ENCODE measurements at places on chromosomes 5 and 9.

- no peak for DNase-seq
Observed at GRCh38 chr5:17267106-17267505, 49.7 kb downstream of the BASP1 start.

- DNase-seq, result no peak
Observed at GRCh38 chr9:129720865-129721545, 31.8 kb downstream of the PTGES start.

GRCh38 chr5:87399720-87400119 is 13.0 kb downstream of the CCNH start:
- DNase-seq, result no peak

DNA sequence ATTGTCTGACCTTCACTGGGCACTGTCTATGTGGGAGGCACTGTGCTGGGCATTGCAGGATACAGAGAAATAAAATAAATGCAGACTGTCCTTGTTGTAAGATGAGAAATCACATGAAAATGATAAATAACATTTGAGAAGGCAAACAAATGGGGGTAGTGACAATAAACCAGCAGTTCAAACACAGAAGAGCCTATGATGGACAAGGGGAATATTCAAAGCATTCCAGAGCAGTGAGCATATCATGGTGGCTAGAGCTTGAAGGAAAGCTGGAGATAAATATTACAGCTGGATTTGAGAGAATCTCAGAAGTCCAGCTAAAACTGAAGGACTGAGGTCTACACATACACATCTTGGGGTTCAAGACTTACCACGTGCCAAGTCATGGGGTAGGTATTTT is 209.9 kb downstream of the ASTN2 start:
- no peak for DNase-seq

- no peak for DNase-seq
Observed at GRCh38 chr5:173530547-173530946, 85.9 kb downstream of the BOD1 start.

GRCh38 chr5:3077684-3078083 is 326.2 kb upstream of the IRX2 start:
- DNase-seq, result no peak

GRCh38 chr5:133130387-133131118 is 78.7 kb downstream of the HSPA4 start:
- DNase-seq, result peak; percentile 16

GRCh38 chr5:93603793-93604643 is 21.0 kb downstream of the NR2F1 start:
- peak; percentile 9 for DNase-seq

GRCh38 chr9:92747459-92748232 is 17.0 kb downstream of the BICD2 start:
- peak; percentile 40 for DNase-seq

- DNase-seq, result no peak
Observed at GRCh38 chr5:53873235-53873634, 312.8 kb downstream of the NDUFS4 start.

- no peak for DNase-seq
Observed at GRCh38 chr9:134445000-134445399, 118.7 kb downstream of the RXRA start.

- DNase-seq, result no peak
Observed at GRCh38 chr5:134046801-134047686, 42.3 kb upstream of the VDAC1 start.

DNA sequence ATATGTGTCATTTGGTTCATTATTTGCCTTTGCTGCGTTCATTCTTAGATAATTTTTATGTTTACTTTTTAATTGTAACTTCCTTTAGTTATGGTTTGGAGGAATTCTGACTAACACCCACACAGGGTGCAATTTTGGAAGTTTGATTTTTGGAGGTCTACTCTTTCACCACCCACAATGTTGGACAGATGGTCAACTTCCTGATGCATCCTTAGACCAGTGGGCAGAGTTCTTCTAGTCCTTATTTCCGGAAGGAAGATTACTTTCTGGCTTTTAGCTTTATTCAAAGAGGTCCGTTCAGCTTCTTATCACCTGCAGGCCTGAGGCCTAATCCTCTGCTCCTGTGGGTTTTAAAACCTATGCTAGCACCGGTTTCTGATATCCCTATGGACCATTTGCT is 126.7 kb downstream of the MTX3 start:
- DNase-seq, result no peak

- DNase-seq, result no peak
Observed at GRCh38 chr9:13646500-13647021, 367.1 kb upstream of the MPDZ start.

DNA sequence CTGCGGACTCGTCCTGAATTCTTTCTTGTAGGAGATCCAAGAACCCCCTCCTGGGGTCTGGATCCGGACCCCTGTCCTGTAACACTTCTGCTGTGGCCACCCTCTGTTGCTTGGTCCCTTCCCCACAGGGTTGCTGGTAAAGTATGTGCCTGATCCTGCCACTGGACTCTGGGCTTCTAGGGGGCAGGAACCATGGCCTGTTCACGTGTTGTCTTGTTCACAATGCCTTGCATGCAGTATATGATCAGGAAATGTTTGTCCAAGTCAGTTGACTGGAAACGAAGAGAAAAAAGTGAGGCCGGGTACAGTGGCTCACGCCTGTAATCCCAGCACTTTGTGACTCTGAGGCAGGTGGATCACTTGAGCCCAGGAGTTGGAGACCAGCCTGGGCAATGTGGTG is 139.3 kb upstream of the ALDH1B1 start:
- no peak for DNase-seq

- DNase-seq, result no peak
Observed at GRCh38 chr5:126198531-126198930, 224.7 kb upstream of the GRAMD2B start.

DNA sequence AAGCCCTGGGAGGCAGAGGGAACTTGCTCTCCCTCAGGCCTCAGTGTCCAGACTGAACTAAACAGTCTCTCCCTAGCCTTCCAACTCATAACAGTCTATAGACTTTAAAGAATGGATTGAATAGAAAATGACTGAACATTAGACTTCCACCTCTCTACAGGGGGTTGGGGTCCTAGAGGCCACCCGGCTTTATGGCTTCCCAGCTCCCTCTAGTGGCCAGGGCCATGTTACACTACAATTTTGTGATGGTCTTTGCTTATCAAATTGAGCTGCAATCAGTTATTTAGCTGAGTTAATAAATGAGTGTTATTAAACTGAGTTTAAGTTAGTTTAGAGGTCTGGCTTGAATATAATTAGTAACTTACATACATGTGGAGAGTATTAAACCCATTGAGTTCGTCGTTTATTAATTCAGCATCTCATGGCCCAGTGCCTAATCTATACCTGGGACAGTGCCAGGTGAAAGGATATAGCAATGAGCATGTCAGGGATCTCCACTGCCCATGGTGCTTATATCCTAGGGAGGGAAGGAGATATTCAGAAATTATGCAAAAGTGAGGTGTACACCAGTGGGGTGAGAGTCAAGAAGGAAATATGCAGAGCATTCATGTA is 105.2 kb downstream of the SH3TC2 start:
- DNase-seq, result peak; percentile 51

DNA sequence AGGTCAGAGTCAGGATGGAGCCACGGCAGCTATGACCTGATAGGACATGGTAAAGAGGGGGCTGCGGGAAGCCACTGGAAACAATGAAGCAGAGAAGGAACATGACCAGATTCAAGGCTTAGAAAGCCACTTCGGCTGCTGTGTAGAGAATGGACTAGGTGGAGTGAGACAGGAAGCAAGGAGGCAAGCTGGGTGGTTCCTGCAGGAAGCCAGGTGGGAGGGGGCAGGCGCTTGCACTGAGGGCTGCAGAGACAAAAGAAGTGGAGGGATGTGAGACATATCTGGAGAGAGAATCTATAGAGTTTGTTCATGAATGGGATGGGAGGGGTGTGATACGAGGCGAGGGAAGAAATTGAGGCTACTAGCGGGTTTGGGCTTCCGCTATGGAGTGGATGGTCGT is 19.0 kb upstream of the N4BP3 start:
- no peak for DNase-seq

DNA sequence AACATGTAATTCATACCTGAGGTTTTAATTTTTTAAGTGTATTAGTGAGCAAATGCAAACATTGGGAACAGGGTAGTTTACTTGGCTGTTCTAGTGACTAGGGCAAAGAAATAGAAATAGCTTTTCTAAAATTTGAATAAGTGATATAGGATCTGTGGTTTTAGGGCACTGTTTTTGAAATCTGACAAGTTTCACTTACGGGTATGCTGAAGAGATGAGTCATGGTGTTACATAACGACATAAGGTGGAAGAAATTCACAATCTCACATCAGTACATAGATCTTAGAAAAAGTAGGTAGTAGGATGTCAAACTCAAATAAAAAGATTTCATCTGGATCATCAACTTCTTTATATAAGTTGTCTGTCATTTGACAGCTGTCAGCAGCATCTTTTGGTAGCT is 772.3 kb downstream of the MAT2B start:
- no peak for DNase-seq

- DNase-seq, result no peak
Observed at GRCh38 chr9:101443364-101443771, 7.8 kb upstream of the ALDOB start.

- DNase-seq, result no peak
Observed at GRCh38 chr5:165119175-165119574, 1613.8 kb downstream of the MAT2B start.

DNA sequence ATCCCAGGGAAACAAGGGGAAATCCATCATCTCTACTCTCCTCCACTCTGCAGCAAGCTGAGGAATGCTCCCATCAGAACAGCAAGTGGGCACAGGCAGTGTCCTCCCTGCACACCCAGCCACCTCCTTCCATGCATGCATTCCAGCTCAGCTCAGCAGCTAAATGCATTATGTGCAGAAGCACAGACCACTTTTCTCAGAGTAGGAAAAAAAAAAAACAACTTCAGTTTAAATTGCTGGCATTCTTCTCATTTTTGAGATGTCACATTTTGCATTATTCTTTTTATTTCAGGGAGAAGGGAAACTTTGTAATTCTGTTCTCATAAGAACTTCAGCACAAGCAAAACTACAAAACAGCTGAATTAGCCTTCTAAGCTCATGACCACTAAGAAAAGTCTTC is 312.2 kb downstream of the SEMA5A start:
- no peak for DNase-seq

DNA sequence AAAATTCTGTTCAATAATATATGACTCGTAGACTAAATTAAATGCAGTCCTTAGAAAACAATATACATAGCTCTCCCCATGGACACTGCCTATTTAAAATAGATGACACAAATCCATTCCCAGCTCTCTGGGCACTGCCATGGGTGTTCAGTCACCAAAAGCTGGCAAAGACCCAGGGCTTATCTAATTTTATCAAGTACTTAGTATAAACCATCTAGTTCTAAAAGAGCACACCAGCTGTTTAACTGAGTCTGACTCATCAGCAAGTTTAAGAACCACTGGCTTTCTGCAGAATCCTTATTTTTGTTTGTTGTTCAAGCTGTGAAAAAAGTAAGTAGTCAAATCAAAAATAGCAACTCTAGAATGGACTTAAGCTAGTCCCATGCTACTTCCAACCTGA is 107.6 kb downstream of the PLPP1 start:
- peak; percentile 33 for DNase-seq

DNA sequence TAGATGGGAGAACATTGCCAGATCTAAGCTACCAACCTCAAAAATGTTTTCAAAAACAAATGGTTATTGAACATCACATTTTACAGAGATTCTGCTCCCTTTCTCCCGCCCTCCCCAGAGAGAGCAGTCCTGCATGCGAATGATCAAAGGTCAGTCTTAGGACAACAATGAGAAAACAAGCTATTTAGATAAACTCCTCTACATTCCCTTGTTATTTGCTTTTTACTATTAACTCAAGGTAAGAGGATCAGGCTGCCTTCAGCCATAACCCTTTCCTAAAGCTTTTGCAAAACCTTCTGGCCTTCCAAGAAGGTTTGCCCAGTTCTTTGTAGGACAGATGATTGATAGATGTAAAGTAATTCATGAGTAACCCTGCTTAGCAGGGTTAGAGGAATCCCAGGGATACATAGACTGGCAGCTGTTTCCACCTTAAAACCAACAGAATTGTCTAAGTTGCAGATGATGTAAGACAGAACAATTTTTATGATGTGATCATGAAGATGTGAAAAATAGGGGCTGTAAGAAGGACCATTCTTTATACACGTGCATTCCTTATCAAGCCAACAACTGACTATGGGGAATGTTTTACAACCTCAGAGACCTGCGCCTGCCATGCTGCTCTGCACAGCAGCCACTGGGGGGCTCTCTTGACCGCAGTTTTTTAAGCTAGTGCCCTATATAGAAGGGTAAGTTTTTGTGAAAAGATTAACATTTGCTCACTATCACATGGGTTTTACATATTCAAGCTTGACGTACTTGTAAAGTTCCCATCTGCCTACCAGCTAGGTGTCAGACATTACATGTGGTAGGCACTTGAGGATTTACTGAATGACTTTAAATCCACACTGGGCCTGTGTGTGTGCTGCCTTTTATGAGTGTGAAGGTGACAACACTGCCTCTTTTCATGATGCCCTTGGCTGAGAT is 2.3 kb upstream of the ZNF782 start:
- DNase-seq, result peak; percentile 80

DNA sequence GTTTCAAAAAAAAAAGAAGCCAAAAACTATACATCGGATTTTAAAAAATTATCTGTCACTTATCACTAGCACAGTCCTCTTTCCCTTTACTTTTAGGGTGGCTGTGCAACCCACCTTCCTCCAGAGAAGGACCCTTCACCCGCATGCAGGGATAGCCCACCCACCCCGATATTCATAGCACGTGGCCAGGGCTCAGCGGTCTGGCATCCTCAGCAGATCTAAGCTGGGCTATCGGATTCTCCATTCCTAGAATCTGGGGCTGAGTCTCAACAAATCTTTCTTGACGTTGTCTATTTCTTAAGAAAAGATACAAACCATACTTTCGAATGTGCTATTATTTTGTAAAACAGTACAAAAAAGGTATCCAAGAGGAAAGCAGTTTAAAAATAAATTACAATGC is 70.9 kb downstream of the MYO10 start:
- DNase-seq, result no peak

DNA sequence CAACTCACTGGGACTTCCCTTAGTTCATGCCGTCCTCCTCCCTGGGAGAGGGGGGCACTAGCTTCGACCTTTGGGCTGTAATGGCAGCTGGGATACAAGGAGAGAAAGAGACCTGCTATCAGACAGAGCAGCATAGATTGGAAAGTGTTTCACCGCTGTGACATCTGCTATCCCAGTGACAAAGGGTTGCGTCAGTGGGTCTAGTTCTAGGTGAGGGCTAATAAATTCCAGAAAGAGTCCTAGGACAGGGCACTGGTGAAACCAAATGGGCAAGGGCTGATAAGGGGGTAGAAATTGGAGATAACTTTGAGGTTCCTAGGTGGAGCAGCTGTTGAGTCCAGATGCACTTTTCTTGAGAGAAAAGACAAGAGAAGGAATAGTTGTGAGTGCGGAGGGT is 62.5 kb downstream of the RASGRF2 start:
- DNase-seq, result no peak

- no peak for DNase-seq
Observed at GRCh38 chr5:95448789-95449188, 57.6 kb downstream of the FAM81B start.

- DNase-seq, result no peak
Observed at GRCh38 chr9:91761362-91761761, 188.7 kb downstream of the ROR2 start.

DNA sequence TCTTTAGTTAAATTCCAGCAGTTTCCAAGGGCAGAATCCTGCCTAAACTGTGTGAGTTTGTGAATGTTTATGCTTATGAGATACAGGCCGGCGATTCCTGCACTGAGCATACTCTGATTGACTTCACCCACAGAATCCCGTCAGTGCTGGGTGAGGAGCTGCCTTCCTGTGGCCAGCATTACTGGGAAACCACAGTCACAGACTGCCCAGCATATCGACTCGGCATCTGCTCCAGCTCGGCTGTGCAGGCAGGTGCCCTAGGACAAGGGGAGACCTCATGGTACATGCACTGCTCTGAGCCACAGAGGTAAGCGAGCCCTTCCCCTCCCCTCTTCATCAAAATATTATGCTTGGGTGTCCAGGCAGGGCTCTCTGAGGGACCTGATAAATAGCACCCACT is 103.7 kb downstream of the CMYA5 start:
- DNase-seq, result peak; percentile 53

Data from kidney tubule cell (primary cell).